ENCODE measurements at places on chromosomes 4 and X.

- peak; percentile 60 for DNase-seq
Measured at GRCh38 chr4:186757696-186758355, 34.2 kb upstream of the FAT1 start.

DNA sequence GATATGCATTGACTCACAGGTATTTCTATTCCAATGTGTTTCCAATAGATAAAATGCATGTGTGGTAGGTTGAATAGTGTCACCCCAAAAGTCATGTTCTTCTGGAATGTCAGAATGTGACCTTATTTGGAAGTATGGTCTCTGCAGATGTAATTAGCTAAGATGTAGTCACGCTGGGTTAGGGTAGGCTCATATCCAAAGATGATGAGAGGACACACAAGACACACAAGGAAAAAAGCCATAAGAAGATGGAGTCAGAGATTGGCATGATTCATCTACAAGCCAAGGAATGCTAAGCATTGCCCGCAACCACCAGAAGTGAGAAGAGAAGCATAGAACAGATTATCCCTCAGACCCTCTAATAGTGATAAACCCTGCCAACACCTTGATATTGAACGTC lies 17.5 kb downstream of the ZNF330 start:
- no peak for DNase-seq

GRCh38 chrX:19673375-19674040 lies 158.2 kb upstream of the MAP3K15 start:
- peak; percentile 64 for DNase-seq

GRCh38 chr4:119041951-119042560 lies 93.6 kb upstream of the MYOZ2 start:
- no peak for DNase-seq

DNA sequence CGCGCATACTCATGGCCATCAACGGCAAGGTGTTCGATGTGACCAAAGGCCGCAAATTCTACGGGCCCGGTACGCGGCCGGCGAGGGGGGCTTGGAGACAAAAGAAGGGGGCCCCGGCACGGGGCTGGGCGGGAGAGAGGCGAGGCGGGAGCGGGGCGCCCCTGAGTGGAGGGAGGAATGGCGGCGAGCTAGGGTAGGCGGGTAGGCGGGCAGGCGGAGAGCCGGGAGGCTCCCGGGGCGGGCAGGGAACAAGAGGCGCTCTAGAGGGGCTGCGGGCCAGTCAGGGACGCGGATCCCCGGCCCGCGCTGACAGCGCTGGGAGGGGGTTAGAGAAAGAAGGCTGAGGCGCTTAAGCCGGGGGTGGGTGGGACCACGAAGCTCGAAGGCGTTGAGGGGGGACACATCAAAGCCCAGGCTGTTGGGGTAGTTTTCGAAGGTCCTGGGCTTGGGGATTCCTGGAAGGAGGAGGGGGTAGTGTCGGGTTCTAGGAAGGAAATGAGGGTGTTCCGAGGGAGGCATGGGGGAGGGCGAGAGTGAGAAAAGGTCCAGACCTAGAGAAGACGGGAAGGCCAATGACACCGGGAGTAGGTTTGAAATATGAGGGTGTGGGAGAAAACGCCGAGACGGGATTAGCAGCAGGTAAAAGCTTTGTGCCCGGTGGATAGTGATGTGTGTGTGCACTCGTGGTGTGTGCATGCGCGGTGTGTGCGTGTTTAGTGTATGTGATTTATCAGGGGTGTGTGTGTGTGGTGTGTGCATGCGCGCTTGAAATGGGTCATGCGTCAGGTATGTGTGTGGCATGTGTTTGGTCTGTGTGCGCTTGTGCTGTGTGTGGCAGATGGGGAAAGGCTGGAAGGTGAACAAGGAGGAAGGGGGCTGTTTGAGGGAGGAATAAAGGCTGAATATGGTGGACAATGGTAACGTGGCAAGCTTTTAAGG lies 807 bp downstream of the PGRMC1 start:
- no peak for DNase-seq

DNA sequence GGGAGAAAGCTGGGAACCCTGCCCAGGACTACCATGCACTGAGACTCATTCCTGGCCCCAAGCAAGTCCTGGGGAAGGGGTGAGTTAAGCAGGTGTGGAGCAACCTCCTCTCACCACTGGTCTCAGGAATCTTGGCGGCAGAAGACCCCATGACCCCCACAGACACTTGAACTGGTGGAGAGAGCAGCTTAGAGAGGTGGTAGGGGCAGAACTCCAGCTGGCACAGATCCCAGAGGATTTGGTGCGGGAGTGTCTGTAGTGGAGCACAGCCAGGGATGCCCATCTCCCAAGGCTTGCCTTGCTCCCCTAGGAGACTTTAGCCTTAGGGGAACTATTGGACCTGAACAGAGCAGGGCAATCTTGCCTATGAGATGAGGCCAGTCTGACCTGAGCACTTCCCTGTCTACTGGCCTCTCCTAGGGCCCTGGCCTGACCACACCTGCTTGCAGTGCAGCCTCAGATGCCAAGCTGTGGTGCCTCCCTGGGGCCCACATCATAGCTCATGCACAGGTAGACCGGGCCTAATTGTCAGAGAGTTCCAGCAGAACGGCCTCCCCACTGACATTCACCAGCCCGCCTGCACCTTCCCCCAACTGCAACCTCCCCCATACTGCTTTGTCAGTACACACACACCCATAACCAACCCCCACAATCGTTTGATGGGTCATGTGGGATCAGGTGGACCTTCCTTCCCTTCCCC lies 78.0 kb downstream of the NAA11 start:
- DNase-seq, result no peak

- DNase-seq, result no peak
Measured at GRCh38 chr4:104394406-104395167, 100.1 kb downstream of the CXXC4 start.

DNA sequence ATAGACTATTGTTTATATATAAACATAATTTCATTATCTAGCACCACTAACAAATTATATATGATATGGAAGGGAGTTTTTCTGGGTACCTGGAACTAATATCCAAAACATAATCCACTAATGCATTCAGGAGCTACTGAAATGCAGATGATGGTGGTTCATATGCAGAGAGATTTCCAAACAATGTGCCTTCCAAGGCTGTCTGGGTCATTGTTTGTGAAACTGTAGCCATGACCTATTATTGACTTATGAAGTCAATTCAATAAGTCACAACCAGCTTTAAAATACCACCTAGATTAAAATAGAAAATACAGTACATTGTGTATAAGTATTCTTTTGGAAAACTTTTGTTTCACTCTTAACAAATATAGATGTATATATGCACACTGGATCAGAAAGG lies 237.0 kb upstream of the PRPS2 start:
- DNase-seq, result no peak

DNA sequence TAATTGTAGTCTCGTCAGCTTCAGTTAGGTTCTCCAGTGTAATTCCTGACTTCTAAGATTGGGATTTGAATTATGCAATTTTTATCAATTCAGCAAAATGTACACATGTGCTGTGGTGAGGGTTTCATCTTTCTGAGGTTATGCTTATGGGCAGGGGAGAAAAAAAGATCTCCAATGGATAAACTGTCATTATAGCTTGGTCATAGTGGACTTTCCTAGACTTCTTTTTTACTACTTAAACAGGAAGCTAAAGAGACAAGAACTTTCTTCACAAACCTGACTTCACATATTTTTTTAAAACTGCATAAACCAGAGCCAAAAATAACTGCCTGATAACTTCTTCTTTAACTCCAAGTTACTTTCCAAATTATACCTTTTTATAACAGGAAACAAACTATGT lies 21.7 kb upstream of the SPP1 start:
- no peak for DNase-seq

DNA sequence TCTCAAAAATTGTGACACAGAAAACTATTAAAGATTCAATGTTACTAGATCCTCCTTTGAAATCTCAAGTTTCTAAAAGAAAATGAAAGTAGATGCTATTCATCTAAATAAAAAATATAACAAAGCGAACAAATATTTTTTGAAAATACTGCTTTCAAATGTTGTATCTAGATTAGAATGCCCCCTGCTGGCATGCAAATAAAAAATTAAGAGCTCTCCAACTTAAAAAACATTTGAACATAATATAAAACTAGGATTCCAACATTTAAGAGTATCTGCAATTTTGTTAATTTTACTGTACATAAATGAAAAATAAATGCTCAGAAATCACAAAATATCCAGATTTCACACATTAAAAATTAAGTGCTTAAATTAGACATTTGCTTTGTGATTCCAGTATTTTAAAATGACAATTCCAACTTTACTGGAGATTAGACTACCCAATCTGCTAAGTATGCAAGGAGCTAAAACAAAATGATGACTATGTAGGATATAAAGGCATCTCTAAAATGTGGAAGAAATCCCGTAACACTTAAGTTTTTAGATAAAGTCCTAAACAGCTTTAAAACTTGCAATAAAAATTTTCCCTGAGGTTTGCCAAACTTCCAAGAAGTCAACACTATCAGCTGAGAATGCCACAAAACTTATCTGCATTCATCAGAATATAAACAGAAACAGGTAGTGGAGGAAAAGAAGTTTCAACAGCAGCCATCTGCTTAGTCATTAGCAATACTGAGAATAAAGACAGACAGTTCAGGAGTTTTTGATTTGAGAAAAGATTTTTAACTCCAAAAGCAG lies 32.7 kb downstream of the DHX15 start:
- peak; percentile 24 for DNase-seq

DNA sequence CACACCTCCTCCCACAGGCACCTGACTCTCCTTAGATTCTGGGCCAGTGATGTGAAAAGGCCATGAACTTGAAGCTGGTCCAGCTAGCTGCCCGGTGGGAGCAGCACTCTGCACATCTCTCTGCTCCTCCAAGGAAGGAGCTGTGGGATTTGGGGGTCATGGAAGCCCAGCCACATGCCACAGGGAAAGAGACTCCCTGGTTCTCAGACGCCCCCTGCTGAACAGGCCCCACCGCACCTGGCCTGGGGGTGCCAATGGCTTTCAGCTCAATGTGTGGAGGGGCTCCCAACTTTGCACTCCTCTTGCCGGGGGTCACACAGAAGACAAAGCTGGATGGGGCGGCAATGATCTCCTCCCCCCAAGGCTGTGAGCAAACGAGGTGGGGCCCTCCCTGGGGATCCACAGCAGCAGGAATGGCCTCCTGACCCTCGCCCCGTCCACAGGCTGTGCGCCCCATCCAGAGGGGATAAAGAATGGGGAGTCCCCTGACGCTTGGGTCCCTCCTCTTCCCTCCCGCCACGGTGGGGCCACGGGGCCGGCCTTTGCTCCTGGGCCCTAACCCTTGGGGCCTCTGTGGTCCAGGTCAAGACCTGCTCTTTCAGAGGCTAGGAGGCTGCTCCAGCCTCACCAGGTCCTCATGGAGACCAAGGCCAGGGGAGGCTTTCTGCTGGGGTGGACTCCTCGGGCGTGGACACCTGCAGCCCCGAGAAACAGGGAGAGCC lies 51.3 kb downstream of the GAK start:
- DNase-seq, result no peak

DNA sequence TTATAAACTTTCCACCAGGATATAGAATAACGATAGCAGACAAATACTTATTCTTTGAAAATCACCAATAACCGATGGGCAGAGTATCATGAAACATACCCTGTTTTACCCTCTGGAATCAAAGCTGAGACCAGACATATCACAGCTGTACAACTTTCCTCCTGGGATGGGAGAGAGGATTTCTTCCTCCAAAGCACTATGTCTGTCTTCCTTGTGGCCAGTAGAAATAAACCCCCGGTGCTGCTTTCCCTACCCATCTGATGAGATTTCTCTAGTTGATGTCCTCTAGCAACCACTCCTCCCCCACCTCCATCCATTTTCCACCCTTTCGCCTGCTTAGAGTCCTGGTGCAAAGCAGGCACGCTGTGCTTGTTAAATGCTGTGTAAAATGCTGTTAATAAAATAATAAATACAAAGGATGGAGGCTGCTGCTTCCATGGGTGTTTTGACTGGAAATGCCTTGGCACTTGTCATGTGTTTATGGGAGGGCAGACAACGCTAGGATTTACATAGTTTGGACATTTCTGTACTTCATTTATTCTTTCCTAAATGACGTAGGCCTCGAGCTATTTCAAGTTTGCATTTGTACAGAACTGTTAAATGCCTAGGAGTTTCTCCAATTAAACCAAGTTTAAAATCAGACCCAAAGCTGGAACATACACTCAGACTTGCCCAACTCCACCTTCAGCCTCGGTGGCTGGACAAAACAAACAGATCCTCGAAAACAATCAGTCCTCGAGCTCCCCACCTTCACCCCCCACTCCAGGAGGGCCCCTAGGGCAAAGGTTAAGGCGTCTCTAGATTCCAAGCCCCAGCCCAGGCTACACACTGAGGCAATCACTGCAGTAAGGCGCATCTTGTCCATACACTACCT lies 10.1 kb downstream of the BCOR start:
- DNase-seq, result no peak

DNA sequence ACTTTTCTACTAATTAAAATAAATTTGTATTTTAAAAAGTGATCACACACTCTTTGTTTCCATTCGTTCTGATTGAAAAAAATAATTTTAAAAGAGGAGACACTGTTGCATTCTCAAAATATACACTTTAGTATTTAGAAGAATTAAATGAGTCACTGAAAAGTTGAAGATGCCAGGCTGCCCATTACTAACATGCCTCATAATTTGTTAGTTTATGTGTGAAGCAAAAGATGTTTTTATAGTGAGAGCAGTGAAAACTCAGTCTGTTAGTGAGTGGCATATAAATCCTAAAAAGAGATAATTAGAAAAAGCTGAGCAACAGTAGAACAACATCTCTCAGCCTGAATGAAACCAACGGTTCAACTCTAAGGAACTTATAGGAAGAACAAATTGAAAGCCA lies 143.4 kb downstream of the CDS1 start:
- DNase-seq, result peak; percentile 12

DNA sequence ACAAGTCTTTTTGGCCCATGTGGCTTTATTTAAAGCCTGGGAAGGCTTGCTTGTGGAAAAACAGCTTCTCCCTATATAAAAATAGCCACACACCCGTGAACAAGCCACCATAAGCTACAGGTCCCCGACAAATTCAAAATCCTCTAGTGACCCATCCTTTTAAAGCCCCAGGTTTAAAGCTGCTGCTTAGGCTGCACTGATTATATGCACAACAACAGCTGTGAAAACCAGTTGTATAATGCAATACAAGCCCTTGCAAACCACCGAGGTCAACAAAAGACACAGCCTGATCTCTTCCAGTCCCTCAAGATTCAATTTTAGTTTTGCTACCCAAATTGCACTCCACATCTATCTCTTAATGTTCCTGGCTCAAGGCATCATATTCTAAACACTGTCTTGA lies 186.0 kb upstream of the WDFY3 start:
- no peak for DNase-seq

DNA sequence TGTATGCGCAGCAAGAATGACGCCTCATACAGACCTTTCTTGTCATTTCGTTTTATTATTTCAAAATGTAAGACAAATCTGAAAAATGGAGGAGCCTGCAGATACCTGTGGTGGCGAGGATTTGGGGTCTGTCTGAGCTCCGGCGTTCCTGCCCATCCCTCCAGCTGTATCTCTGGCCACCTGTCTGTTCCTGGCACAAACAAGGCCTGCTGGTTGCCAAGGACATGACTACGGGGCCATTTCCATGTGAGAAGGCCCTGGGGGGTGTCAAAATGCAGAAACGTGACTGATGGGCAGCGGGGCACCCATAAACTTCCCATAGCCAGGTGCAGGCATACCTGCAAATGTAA lies 591 bp upstream of the TSPAN7 start:
- no peak for DNase-seq
